Activated CD8-positive, alpha-beta T cell treated with anti-CD3 and anti-CD28 coated beads for 36 hours (primary cell): ENCODE measurements at places on chromosomes 1 and 21. TPM values are rescaled to one million over a fixed set of nuclear protein-coding genes. Genes with fewer than 3 reads are reported as not detected.

DNA sequence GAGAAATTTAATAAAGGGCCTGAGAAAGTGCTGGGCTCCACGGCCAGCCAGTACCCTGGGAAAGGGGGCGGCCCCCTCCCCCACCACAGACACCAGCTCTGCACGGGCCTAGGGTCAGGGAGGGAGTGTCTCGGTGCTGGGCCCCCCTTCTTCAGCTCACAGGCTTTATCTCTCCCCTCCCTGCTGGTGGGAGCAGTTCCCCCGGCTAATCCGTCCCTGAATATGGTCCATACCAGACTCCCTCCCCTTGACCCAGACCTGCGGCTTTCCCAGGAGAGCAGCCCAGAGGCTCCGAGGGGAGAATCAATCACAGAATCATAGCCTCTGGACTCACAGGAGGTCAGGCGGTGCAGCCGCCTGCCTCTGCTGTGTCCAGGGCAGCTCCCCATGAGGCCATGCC lies 26.0 kb upstream of the RSPO1 start:
- no peak for DNase-seq

GRCh38 chr1:161949548-161949947 lies 74.1 kb downstream of the OLFML2B start:
- no peak for DNase-seq

DNA sequence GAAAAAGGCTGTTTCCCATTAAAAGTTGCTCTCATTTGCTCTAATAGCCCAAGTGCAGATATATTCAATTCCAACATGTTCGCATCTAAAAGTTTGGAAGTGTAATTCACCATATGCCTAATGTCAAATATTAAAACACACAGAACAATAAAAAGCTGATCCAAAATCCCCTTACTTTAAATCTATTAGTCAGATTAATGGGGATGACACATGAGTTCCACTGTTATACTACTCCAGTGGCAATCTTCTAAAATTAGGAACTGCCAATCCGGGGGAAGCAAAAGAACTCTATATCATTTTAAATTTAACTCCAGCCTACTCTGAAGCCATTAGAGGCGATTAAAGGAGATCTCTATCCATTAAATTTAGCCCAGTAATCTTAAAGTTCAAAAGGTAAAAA lies 317.1 kb downstream of the NTNG1 start:
- DNase-seq, result no peak

- no peak for DNase-seq
These were observed 13.1 kb downstream of the ZBTB7B start for GRCh38 chr1:155015527-155016230.

- no peak for DNase-seq
These were observed 36.4 kb downstream of the TMEM53 start for GRCh38 chr1:44637702-44638411.

Gene GJA8
- not detected for total RNA-seq

DNA sequence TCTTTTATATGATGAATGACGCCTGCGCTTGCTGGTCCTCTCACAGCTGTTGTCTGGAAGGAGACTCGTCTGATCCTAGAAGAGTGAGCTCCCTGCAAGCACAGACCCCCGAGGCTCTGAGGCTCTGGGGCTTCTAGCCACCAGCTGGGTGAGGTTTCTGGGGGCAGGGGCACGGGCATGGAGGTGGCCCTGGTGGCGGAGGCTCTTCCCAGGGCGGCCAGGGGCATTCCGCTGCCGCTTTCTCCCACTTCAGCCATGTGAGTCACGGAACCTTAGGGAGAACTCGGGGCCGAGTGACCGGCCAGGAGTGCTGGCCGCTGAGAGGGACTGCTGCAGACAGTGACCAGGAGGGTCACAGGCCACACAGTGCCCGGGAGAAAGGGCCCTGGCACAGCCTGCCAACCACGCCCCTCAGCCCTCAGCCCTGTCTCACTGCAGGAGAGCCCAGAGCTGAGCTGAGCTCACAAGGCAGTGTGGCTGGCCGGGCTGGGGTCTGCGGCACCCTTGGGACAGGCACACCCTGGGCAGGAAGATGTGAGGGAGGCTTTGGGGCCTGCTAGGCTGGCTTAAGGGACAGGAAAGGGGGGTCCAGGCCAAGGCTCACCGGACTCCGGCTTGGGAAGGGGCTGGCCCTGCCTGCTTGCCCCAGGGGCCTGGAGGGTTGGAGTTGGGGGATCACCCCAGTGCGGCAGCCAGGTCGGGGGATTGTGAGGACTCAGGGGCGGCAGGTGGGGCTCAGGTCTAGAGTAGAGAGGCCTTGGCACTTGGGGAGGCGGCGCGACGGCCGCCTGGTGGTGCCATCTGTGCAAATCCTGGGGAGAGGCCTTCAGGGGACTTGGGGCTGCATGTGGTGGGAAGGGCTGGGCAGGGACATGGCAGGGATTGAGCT lies 35.7 kb downstream of the MORN1 start:
- no peak for DNase-seq
